ENCODE measurements at places on chromosomes 5 and 9.

- DNase-seq = no peak
Measured at GRCh38 chr9:13426606-13427005, 147.1 kb upstream of the MPDZ start.

DNA sequence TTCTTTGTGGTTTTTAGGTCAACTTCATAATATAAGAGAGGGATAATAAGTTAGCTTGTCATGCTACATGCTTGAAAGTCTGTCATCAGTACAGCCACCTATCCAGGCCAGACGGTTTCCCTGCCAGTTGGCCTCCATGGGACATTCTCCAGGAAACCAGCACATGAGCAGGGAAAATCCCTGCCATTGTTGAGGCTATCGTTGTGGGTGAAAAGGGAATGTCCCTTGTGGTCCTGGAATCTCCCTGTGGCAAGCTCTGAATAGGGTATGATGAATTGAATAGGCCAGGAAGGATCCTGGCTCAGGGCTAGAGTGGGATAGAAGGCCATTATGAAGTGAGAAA is 12.3 kb downstream of the F2RL1 start:
- no peak for DNase-seq

DNA sequence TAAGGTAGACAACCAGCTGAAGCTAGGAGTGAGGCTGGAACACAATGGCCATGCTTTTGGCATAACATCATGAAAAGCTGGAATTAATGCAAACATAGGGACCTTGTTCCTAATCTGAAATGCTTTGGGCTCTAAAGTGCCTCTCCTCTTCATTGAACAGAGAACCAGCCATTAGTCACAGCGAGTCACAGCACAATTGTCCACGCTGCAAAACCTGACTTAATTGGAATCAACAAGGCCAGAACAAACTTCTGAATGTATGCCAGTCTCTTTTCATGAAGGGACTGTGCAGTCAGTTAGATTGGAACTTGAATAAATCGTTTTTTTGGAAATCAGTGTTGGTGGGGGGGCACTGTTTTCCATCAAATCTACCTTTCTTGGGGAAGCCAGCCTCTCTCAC is 96.5 kb downstream of the JAKMIP2 start:
- no peak for DNase-seq

DNA sequence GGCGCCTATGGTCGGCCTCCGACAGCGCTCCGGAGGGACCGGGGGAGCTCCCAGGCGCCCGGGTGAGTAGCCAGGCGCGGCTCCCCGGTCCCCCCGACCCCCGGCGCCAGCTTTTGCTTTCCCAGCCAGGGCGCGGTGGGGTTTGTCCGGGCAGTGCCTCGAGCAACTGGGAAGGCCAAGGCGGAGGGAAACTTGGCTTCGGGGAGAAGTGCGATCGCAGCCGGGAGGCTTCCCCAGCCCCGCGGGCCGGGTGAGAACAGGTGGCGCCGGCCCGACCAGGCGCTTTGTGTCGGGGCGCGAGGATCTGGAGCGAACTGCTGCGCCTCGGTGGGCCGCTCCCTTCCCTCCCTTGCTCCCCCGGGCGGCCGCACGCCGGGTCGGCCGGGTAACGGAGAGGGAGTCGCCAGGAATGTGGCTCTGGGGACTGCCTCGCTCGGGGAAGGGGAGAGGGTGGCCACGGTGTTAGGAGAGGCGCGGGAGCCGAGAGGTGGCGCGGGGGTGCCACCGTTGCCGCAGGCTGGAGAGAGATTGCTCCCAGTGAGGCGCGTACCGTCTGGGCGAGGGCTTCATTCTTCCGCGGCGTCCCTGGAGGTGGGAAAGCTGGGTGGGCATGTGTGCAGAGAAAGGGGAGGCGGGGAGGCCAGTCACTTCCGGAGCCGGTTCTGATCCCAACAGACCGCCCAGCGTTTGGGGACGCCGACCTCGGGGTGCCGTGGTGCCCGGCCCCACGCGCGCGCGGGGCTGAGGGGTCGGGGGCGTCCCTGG is 561 bp downstream of the DAPK1 start:
- no peak for DNase-seq

DNA sequence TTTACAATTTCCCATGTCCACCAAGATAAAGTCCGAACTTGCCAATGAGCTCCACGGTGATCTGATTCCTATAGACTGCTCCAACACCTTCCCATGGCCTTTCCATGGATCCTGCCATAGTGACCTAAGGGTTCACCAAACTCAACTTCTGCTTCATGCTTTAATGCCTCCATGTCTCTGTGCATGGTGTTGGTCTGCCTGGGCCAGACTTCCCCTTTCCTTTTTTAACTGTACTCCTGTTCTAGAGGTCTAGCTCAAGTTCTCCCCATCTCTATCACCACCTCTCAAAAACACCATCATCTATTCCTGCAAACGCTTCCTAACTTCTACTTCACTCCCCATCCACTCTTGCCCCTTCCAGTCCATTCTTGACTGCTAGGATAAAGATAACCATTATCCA is 14.8 kb upstream of the SMARCA2 start:
- DNase-seq = no peak

DNA sequence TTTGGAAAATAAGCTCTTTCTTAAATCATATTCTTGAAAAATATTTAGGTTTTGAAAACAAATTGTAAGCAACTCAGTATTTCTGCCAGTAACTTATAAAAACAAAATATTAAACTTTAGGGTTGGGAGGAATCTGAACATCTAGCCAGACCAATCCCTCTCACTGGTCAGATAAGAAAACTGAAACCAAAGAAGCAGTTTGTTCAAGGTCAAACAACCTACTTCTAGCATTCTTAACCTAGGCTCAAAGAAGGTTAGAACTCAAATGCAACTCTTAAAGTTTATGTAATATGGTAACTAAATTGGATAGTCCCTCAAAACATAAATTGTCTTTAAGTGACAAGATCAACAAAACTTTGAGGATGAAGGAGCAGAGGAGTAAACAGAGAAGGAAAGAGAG is 374.9 kb upstream of the TNC start:
- no peak for DNase-seq

DNA sequence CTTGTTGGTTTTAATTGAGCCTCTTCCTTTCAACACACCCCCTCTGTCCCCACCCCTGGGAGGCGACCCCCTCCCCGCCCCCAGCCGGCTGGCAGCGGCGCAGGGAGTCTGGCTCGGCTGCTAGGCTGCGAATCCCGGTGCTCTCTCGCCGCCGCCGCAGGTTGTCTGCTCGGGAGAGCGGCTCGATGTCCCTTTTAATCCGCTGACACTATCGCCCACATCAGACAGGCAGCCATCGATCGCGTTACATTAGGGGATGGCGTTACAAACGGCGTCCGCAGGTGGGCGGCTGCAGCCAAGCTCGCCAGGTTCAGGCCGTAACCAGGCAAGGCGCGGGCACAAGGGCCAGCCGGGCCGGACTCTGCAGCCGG is 1.3 kb downstream of the NR2F1-AS1 start:
- no peak for DNase-seq

DNA sequence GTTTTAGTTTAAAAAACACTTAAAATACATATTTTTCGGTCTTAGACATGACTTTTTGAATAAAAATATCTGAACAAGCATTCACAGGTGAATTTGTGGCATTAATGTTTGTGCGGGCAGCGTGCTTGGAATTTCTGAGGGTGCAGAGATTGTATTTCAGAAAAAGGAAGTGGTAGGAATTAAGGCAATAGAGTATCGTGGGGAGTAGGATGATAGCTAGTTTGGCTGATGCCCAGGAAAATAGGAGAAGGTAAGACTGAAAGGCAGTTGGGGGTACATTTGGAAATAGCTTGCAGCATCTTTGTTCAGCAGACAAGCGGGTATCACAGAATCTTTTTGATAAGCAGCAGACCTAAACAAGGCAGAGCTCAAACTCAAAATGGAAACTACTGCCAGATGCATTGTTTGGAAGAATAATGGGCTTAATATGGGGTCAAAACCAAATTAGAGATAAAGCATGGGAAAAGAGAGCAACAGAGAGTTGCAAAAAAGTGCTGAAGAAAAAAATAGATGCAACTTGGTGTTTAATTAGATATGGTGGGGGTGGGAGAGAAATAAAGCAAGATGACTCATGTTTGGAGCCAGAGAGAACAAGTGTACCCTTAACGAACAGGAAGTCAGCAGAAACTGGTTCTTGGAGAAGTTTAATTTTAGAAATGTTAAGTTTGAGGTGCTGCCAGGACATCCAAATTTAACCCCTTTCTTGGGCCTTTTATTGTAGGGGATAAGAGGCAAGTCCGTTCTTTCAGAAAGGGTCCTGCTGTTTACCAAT is 85.7 kb upstream of the ARRDC3 start:
- no peak for DNase-seq

- DNase-seq = no peak
Measured at GRCh38 chr5:139180850-139181249, 17.3 kb downstream of the SIL1 start.

DNA sequence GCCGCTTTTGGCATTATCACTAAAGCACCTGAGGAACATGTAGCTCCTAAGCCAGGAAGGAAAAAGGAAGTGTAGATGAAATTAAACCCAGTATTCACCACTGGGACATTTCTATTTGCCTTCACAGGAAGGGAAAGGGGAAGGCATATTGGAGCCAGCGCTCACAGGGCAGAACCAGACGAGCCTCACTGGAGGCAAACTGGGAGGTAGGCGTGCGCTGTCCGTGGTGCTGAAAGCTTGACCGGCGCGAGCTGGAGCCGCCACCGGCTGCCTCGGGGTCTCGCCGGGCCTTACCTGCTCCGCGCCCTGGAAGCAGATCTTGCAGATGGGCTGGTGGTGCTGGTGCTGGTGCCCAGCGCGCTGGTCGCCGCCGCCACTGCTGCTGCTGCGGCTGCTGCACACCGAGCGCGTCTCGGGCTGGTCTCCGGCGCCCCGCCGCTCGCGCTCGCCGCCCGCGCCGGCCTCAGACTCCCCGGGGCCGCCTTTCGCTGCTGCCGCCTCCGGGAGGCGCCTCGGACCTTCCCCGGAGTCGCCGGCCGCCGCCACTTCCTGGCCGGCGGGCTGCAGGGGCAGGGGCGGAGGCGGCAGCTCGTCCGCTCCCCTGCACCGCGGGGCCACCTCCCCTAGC is 732 bp downstream of the MARCHF11 start:
- no peak for DNase-seq

DNA sequence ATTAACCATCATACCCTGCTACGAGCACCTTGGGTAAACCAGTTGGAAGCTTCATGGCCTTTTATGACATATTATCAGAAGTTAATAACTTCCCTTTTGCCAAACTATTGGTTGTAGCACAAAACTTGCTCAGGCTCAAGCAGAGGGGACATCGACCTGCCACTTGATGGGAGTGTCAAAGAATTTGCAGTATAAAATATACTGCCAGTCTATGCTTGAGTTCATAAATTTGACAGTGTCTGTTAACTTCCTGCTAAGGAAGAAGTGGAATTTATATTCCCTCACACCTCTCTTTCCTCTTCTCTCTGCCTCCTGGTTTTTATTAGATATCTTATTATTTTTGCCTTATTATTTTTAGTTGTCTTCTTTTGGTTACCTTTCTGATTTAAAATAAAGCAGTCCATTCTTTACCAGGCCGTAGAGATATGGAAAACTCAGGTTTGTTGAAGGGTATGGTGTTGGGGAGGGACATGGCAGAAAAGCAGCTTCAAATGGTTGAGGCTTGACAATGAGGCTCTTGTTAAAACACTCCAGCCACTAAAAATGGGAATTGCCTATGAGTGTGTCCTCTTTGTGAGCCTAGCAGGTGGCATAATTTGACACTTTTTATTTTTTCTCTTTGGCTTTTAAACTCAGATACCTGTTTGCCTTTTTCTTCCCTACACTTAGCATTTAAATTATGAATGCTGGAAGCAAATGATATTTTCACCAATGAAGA is 298.0 kb downstream of the DOCK8 start:
- DNase-seq = no peak

DNA sequence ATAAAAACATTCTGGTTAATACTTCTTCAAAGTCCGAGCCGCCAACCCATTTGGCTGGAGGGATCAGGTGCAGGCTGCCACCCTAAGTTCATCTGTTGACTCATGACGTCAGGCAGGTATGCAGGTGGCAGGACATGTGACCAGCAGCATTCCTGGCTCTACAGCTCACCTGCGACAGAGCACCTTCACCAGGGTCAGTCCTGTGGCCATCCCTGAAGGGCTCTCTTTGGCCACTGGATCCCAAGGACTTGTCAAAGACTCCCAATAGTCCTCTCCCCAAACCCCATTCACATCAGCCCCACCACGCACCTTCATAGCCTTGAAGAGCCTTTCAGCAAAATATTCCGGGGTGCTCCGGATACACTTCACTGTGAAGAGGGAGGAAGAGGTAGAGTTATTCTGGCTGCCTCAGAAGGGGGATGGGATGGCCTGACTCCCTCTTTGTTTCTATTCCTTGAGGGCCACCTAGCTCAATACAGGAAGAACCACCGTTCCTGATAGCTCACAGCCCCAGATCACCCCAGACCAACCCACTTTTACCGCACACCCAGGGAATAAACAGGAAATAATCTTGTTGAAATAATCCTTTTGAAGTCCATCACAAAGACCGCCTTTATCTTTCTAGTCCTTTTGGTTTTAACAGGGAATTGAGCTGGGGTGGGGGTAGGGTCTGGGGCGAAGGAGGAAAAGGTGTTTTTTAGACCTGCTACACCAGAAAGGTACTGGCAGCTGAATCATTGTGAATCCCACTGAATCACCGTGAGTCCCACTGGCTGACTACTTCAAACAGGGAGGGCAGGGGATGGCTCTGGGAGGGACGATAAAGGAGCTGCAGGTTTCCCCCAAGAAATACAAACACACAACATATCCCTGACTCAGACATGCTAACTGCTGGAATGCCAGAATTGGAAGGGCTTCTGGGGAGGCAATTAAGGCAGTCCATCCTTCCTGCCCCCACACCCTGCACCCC is 26.4 kb downstream of the ANXA6 start:
- DNase-seq = no peak

DNA sequence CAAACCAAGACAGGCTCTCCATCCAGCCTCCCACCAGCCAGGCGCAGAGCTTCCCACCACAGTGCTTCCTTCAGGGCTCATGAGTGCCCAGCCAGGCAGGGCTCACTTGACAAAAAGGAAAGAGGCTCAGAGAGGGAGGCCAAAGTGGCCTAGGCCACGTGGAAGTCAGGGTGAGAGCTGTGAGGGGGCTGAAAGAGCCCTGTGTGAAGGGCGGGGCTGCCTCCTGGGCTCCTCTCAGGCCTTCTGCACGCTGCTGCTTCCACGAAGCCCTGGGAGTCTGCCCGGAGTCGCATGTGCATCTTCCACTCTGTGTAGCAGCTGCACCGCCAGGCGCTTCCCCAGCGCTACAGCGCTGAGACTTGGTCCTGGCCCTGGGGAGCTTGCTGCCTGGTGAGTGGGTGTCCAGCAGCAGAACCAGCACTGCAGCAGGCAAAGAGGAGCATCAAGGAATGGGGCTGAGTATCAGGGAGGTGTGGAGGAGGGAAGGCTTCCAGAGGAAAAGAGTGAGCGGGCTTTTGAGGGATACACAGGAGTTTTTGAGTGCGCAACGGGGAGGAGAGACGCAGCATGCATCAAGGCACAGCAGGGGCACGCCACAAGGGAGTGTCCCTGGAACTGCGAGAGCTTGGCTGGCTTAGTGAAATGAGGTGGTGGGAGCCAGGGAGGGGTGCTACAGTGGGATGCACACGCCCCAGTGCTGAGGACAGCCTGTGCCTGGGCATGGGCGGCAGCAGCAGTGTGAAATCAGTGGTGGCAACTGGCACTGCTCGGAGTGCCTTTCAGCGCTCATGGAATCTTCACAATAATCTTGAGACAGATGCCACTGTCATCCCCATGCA is 178.0 kb downstream of the GAPVD1 start:
- no peak for DNase-seq

GRCh38 chr9:37031902-37032301 is 2.2 kb downstream of the PAX5 start:
- DNase-seq = no peak

Data from stimulated activated CD8-positive, alpha-beta memory T cell treated with anti-CD3 and anti-CD28 coated beads, Interleukin-12 subunit alpha, Interleukin-12 subunit beta, amount 100 ng/mL, for 1 hour (primary cell).